H4 (cell line): ENCODE measurements at places on chromosomes 7 and 10. TPM values are rescaled to one million over a fixed set of nuclear protein-coding genes. Genes with fewer than 3 reads are reported as not detected.

GRCh38 chr7:153832160-153832559, 220.0 kb upstream of the DPP6 start:
- no peak for DNase-seq

Gene COMTD1
- 7.9 and 19.9 TPM in 2 replicates for total RNA-seq

Gene NXPH1
- total RNA-seq, result 0.70 TPM in 1 of 2 replicates, not detected in the other

DNA sequence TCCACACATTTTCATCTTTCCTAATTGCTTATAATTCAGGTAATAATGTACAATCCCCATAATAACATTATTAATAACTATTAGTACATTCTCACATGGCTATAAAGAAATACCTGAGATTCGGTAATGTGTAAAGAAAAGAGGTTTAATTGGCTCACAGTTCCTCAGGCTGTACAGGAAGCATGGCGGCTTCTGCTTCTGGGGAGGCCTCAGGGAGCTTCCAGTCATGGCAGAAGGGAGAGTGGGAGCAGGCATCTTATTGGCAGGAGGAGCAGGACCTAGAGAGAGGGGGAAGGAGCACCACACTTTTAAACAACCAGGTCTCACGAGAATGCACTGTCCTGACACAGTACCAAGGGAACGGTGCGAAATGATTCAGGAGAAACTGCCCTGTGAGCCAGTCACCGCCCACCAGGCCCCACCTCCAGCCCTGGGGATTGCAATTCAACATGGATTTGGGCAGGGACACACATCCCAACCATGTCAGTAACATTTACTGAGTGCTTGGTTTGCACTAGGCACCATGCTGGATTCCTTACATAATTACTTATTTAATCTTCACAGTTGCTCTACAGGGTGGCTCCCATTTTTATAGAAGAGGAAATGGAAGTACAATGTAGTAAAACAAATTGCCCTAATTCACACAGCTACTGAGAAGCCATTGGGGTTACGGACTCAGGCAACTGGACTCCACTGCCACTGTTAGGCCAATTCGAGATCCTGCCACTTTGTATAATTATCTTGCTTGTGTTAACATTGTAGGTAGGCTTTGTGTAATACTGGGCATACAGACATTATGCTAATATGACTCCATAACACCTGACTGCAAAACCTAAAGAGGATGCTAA, 8.7 kb upstream of the ESYT2 start:
- DNase-seq, result no peak

DNA sequence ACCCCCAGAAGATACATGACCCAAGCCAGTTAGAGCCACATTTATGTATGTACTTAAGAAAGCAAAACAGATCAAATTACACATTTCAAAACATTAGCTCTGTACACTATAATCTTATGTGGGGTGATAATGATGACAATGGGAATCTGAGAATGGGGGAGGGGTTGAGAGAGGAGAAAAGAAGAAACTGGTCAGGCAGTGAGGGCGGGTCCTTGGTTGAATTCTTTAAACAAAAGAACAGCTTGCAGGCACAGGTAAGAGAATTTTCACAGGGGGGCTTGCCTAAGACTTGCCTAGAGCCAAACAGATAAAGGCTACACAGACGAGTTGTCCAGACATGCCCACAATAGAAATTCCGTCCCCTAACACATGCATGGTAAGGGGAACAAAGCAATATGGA, 76.8 kb upstream of the PTER start:
- no peak for DNase-seq

Gene PON1
- not detected in 2 replicates for total RNA-seq

DNA sequence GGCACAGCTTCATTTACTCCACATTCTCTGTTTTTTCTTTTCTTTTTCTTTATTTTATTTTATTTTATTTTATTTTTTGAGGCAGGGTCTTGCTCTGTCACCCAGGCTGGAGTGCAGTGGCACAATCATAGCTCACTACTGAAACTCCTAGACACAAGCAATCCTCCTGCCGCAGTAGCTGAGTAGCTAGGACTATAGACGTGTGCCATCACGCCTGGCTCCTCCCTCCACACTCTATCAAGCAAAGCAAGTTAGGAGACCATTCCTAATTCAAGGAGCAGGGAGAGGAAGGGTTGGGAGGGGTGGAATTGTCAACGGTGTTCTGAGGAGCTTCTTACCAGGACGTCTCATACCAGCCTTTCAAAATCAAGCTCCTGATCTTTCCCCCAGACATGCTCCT, 52.4 kb downstream of the OAT start:
- no peak for DNase-seq

Gene PALD1
- total RNA-seq, result 1.3 and 3.0 TPM in 2 replicates

- no peak for DNase-seq
These were observed 345.5 kb downstream of the LRMDA start for GRCh38 chr10:75776738-75777504.

DNA sequence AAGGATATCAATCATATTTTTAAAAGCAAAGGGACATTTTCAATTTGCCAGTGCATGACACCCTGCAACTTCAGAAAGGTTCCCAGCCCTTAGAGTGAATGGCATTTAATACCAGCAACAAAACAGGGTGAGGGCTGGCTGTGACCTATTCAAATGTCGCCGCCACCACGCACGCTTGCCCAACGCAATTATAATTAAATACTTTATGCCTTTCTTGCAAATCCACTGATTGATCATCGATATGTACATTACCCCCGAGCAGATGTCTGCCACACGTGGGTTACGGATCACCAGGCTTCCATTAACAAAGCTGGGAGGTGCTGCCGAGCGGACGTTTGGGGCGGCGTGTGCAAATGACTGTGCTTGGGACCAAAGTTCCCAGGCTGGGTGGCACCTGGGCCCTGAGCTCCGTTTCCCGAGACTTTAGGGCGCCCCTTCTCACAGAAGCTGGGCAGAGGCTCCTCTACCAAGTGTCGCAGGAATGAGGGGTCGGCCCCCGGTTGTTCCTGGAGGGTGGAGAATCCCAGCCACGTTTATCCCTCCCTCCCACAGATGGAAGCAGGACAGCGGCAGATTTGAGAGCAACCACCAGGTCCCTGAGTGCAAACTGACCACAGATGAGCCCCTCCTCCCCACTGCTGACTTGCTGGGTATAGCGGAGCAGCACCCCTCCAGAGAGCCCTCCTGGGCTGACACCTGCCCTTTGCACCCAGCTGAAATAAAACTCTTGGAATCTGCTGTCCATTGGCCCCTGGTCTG, 3.9 kb downstream of the FOXL3 start:
- DNase-seq, result no peak

- no peak for DNase-seq
These were observed 549 bp upstream of the DDX50 start for GRCh38 chr10:68900427-68901104.

- DNase-seq, result no peak
These were observed 249.2 kb upstream of the ZNF32 start for GRCh38 chr10:43897765-43898419.

GRCh38 chr10:114973306-114973705, 35.3 kb downstream of the TRUB1 start:
- DNase-seq, result no peak

DNA sequence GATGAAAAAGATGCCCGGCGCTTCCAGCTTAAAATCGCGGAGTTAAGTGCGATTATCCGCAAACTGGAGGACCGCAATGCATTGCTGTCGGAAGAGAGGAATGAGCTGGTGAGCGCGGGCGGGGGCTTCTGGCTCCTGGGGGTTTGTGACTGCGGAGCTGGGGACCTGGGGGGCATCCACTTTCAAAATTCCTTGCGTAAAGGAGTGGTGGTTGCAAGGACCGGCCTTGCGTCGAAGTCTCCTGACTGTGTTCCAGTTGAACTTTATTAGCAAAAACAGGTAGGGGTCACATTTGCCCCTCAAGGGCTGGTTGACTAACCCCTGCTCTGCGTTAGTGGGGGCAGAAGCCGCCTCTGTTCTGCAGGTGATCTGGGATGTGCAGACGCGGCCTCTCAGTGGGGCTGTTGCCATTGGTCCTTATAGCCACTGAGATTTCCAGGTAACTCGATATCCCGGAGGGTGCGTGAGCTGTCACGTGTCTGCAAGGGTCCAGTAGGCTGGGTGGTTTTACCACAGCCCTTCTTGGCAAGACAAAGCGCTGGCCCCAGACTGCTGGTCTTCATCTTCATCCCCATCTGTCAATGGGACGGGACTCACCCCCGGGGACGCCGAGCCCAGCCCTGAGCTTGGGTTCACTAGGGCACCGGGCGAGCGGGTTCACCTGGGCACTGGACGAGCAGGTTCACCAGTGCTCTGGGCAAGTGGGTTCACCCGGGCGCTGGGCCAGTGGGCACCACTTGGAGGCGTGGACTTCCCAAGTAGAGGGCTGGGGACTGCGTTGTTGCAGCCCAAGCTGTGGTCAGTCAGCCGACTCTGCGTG, 51.5 kb upstream of the DPYSL4 start:
- DNase-seq, result no peak

Gene PRPS1L1
- not detected in 2 replicates for total RNA-seq

GRCh38 chr7:78260826-78261225, 462.3 kb downstream of the PHTF2 start:
- DNase-seq, result no peak

- DNase-seq, result no peak
These were observed 130.0 kb downstream of the CHRM2 start for GRCh38 chr7:136998495-136998894.

- DNase-seq, result no peak
These were observed 2.8 kb downstream of the SERPINE1 start for GRCh38 chr7:101129603-101130117.

DNA sequence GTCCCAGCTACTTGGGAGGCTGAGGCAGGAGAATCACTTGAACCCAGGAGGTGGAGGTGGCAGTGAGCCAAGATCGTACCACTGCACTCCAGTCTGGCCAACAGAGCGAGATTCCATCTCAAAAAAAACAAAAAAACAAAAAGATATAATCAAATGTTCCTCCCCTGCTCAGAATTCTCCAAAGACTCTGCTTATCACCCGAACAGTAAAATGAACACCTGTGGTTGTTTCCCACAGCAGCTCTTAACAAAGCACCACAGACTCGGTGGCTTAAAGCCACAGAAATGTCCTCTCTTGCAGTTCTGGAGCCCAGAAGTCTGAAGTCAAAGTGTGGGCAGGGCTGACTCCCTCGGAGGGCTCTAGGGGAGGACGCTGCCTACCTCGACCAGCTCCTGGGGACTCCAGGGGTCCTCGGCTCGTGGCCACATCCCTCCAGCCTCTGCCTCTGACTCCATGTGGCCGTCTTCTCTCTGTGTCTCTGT, 4.1 kb upstream of the INTS1 start:
- no peak for DNase-seq

- DNase-seq, result no peak
These were observed 2.9 kb downstream of the MNX1 start for GRCh38 chr7:157007470-157008066.

Gene POU6F2
- 0.35 and 0.41 TPM in 2 replicates for total RNA-seq

- no peak for DNase-seq
These were observed 72.3 kb upstream of the LEP start for GRCh38 chr7:128168667-128169210.

- DNase-seq, result no peak
These were observed 783.8 kb downstream of the SORCS1 start for GRCh38 chr10:106380706-106381105.
